HT-29 (cell line): ENCODE measurements at places on chromosomes 4 and X.

- DNase-seq = no peak
Observed at GRCh38 chrX:43345166-43345565, 310.9 kb upstream of the MAOA start.

DNA sequence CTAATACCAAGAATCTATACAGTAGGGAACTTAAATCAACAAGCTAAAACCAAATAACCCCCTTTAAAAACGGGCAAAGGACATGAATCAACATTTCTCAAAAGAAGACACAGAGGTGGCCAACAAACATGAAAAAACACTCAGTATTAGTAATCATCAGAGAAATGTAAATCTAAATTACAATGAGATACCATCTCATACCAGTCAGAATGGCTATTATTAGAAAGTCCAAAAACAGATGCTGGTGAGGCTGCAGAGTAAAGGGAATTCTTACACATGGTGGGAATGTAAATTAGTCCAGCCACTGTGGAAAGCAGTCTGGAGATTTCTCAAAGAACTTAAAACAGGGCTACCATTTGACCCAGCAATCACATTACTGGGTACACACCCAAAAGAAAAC, 167.8 kb downstream of the PACRGL start:
- DNase-seq = no peak

GRCh38 chr4:54843106-54843505, 185.3 kb downstream of the KIT start:
- DNase-seq = no peak

- DNase-seq = no peak
Observed at GRCh38 chr4:15500701-15501100, 31.0 kb downstream of the CC2D2A start.

DNA sequence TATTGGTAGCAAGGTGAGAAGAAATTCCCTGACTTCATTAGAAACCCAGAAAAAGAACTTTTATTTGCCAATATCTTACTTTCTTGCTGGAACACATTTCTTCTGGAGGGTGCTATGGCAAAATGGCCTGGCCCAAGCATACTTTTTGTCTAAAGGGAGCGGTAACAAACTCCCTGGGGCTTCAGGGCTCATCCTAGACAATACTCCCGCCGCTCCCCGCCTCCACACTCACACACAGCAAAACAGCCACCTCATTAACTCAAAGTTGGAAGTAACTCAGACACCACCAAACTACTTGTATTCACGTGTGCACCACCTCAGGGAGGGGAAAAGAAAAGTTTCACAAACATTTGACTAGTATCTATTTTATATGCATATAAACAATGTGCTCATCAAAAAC, 75.7 kb downstream of the IGSF1 start:
- no peak for DNase-seq

- DNase-seq = no peak
Observed at GRCh38 chr4:127995776-127996175, 30.6 kb downstream of the ABHD18 start.

GRCh38 chr4:140469791-140470733, 28.0 kb downstream of the MGAT4D start:
- no peak for DNase-seq

- DNase-seq = no peak
Observed at GRCh38 chr4:31341601-31342359, 621.6 kb downstream of the PCDH7 start.

GRCh38 chr4:146232131-146232722, 17.9 kb downstream of the REELD1 start:
- no peak for DNase-seq

- no peak for DNase-seq
Observed at GRCh38 chr4:26836539-26836938, 24.1 kb upstream of the STIM2 start.

DNA sequence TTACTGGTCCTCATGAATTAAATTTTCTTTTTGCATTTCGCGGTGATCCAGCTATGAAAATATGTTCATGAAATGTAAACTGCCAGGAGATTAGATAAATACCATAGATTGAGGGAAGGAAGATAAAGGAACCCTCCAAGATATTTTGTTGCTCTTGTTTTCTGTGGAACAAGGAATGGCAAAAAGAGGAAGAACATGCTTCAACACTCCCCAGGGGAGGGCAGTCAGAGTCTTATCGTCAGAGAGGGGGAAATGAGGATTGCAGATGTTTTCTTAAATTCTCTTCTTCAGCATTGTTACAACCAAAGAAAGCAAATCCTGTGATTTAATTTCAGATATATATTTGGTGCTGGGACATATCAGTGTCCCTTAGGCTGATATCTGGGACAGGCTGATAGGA, 9.5 kb upstream of the SFRP2 start:
- no peak for DNase-seq

DNA sequence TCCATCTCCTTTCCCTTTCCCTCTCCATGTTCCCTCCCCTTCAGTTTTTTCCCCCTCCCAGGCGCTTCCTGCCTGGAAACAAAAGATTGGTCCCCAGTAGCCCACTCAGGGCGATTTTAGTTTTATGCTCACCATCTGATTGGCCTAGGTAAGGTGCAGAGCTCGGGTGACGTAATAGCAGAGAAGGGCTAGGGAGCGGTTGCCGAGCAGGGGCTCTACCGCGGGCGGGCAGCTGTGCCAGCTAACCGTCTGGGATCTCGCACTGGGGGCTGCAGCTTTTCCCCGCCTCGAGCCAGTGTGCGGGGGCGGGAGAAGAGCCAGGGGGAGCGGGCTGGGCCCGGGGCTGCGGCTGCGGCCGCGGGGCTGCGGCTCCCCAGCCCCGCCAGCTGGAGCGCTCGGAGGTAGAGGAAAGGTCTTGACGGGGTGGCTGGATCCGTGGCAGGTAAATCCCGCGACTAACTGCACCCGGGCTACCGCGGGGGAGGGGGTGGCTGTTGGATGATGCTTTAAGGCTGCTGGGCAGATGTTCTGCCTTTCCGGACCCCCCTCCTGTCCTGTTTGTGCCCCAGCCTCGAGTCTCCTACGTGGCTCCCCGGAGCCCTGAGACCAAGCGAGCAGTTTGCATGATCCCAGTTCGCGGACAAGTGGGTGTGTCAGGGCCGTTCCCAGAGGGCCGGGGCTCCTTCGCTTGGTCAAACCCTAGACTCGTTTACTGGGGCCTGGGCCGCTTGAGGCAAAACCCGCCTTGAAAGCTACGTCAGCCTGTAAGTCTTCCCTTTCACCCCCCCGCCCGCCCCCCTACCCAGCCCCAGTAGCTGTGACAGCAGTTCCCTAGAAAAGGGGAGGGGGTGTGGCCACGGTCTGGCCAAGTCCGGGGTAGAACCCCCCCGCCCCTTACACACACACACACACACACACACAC, at the start of gene PAK3:
Gene PAK3 (plus strand): TSS at position 218 of the 922 bp plus-strand sequence. CDS start 26,913 bp downstream, outside the sequence.
- DNase-seq = no peak

GRCh38 chr4:128347175-128347868, 59.7 kb upstream of the PGRMC2 start:
- DNase-seq = no peak
